C1 segment of cervical spinal cord (tissue), 14 donors: ENCODE measurements at places on chromosomes 2 and 18.

- no peak for DNase-seq
Observed at GRCh38 chr2:8346208-8346607, 335.6 kb upstream of the ID2 start.

DNA sequence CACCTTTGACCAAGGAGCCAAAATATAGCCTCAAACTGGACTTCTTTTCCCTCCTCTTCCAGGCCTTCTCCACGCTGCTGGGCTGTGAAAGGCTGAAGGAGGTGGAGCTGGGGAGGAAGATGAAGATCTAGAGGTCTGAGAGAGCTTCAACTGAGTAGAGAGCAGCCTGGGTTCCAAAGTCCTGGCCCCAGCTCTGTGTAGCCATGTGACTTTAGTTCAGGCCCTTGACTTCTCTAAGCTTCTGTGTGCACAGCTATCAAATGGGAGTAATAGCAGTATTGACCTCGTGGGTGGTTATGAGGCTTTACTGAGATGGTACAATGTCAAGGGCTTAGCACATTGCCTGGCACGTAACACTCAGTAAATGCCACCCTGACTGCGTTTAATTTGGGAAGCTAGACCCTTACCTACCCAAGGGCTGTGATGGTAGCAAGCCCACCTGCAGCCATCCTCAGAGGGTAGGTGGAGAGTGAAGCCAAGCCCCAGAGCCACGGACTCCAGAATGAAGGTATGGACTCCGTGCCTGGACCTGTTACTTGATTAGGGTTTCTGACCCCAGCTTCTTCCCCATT lies 38.4 kb downstream of the SERTAD2 start:
- DNase-seq: no peak

- no peak for DNase-seq
Observed at GRCh38 chr2:241108271-241109209, 6.5 kb upstream of the MTERF4 start.

DNA sequence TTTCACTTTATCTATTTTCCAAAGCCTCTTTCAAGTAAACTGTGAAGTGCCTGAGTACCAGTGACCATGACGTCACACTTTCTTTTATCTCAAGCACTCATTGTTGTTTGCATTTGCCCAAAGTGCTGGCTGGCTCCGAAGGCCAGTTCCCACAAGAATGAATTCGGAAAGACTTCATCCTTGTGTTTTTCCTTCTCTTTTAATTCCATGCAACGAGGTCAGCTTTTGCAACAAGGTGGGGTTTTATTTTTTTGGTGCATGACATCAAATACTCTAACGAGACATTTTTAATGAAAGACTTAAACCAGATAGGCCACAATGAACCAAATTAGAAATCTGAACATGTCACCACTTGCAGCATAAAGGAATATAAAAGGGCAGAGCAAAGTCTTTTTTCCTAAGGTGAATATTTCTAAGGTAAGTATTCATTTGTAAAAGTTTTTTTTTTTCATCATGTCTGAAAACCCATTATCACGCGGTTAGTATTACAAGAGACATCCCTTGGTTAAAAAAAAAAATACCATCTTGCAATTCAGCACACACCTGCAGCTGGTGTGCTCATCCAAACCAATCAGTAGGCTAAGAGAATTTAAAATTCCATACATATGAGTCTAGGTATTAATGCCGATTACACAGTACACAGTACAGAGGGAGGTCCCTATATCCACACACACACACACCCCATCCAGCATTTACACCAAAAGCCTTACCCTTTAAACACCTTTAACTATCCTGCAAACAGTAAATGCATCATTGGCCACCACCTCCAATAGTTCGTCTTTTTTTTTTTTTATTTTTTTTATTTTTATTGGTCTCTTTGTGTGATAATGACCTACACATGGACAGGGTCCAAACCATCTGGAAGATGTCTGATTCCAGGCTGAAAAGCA lies 2.3 kb downstream of the ARL4C start:
- DNase-seq: no peak

DNA sequence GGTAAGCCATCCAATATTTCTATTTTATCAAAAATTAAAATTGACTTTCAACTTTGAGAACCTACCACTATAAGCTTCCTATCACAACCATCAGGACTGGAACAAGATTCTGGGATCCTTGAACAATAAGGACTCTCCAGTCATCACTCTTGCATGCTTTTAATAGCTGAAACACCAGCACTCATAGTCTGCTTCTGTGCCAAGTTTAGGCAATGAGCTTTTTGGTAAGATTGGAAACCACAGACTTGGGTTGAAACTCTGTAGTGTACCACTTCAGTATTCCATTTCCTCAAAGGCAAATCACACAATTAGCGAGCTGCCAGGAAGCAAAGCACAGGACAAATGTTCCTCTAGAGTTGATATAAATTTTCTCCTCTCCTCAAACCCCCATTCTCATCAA lies 1065.8 kb upstream of the SLC39A10 start:
- no peak for DNase-seq

DNA sequence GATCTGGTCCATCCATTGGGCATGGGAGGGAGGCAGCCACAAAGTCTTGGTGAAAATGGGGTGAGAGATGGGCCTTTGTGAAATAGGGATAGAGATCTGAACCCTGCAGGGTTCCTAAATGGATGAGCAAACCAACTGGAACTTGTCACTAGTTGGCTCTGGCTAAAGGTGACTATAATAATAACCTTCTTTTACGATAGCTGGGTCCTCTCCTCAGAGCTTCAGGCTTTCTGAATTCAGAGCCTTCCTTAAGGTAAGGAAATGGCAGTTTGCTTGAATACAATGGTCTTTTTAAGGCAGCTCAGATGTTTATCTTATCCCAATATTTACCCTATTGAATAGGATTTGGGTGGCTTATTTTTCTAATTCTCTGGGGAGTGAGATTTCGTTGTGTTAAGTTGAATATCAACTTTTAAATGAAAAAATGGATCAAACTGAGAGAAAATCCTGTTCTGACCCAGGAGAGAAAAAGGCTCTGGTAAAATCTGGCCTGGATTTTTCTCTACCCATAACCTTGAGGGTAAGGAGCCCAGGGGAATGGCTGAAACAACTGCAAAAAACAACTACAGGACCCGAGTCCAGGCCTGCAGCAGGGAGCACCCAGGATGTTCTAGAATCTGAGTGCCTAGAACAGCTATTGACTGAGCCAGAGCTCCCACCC lies 61.1 kb upstream of the CXCR4 start:
- no peak for DNase-seq

GRCh38 chr2:207072571-207072970 lies 93.2 kb downstream of the KLF7 start:
- DNase-seq: no peak

DNA sequence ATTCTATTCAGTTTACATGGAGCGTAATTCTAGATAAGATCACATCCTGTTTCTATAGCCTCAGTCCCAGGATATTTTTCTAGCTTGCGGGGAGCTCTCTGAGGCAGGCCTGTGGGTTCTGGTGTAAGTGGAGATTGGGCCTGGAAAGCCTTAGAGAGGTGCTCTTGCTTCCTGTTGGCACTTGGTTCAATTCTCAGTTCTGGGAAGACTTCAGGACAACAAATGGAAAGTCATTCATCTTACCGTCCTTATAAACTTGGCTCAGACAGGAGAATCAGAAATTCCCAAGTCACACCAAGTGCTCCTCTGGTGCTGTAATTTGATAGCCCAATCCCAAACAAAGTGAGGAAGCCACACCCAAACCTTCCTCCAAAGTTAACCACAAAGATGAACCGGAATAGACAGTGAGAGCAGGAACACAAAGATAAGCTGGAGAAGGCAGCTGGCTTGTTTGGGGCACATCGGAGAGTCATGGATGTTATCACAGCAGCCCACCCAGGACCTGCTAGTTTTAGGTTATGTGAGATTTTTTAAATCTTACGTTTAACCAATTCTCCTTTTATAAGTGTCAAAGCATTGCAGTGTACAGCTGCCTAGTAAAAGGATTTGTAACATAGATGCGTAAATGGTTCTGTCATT lies 144.3 kb upstream of the MAP3K20 start:
- no peak for DNase-seq

GRCh38 chr2:122670897-122671296 lies 915.4 kb downstream of the TSN start:
- no peak for DNase-seq
